ENCODE measurements at places on chromosomes 12 and 14.

- DNase-seq = no peak
Measured at GRCh38 chr14:51014625-51015024, 70.3 kb upstream of the PYGL start.

DNA sequence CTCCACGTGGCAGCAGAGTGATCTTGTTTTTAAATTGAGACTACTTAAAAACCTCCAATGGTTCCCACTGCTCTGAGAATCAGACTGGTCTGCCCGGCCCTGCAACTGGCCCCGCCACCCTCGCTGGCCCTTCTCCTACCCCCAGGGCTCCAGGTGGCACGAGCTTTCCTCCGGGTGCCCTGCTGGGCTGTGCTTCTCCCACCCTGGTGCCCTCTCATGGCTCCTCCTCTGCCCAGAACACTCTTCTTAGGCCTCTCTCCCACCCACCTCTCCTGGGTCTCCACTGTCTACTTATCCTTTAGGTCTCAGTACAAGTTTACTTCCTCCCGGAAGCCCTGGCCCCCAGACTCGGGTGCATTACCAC is 26.5 kb downstream of the CCDC92 start:
- no peak for DNase-seq

DNA sequence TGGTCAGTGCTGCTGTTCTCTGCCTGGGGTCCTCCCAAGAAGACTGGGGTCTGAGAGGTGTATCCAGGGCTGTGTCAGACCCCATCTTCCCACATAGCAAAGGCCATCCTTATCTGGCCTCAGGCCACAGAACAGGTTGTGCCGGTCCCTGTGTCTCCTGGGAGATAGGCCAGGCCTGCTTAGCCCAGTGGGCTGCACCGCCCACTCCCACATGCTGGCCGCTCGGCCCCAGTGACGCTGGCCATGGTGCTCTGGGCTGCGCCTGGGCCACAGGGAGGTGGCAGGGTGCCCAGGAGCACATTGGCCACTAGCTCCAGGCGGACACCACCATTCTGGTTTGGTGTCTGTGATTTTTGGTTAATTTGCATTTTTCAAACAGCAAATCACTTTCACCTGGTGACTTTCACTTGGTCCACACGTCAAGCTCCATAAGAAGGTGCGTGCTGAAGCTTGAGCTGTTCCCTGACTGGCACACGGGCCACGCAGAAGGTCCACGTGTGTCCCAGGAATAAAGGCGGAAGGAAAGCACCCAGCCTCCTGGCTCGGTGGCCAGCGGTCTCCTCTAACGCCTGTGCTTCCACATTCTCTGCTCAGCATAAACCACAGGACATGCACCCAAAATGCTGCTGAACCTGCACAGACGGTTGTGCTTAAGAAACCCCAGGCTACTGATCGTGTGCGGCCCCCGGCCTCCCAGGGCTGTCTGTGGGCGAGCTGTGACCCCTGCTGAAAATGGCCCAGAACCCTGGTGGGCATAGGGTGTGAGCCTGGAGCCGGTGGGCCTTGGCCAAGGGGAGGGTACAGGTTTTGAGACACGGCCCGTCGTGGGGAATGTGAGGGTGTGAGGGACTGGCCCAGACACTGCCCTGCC is 4.6 kb downstream of the FBRSL1 start:
- DNase-seq = no peak

DNA sequence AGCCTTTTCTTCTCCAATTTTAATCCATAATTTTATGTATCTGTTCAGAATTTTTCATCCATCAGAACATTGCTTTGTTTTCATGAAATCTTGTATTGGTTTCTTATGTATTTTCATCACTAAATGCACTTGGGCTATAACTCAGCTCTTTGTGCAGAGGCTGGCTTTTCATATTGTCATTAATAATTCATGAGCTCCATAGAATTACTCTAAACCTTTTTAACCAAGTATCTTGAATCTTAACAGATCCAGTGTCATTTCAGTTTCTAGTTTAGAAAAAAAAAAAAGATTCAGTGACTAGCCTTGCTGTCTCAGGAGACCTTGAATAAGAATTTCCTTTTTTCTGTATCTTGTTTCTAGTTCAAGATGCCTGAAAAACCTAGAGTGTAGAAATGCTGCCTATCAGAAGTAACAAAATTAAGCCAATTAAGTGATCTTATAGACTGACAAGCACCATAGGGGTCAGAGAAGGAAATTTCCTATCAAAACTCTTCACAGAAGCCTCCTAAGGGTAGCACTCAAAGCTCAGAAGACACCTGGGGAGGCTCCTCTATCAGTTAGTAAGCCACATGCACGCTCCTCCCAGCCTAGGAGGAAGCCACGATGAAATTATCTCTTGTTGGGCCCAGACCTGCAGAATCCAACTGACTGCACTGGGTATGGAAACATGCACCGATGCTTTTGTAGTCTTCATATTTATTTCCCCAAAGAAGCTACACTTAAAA is 163.4 kb downstream of the KICS2 start:
- no peak for DNase-seq

GRCh38 chr14:53227154-53227718 is 74.1 kb upstream of the DDHD1 start:
- no peak for DNase-seq

DNA sequence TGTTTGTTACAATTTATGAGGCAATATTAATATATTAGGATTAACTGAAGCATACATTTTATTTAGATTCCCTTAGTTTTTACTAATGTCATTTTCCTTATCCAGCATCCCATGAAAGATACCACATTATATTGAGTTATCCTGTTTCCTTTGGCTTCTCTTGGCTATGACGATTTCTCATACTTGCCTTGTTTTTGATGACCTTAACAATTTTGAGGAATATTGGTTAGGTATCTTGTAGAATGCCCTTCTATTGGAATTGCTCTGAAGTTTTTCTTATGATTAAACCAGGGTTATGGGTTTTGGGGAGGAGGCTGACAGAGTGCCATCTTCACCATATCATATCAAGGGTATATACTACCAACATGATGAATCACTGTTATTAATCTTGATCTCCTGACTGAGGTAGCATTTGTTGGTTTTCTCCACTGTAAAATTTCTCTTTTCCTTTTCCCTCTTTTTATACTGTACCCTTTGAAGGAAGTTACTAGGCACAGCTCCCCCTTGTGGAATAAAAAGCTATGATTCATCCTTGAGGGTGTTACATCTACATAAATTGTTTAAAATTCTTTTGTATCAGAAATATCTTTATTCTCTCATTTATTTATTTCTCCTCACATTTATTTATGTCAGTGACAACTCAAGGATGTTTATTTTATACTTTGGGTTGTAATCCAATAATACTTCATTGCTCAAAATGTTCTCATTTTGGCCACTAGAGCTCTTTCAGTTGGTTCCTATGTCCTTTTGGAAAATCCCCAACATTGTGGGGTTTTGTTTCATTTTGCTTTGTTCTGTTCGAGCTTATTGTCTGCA is 239.0 kb downstream of the SLC16A7 start:
- DNase-seq = peak; percentile 2

DNA sequence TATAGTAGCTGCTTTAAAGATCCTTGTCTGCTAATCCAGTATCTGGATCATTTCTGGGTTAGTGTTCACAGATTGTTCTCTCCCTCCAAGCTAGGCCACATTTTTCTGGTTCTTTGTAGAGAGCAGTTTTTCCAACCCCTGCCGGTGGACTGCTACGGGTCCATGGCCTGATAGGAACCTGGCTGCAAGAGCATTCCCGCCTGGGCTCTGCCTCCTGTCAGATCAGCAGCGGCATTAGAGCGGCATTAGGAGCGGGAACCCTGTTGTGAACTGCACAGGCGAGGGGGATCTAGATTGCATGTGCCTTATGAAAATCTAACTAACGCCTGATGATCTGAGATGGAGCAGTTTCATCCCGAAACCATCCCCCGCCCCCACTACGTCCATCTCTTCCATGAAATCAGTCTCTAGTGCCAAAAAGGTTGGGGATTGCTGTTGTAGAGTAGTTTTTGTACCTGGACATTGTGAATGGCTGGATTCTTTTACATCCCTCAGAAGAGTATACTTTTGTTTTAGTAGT is 50.4 kb downstream of the MYRFL start:
- no peak for DNase-seq

DNA sequence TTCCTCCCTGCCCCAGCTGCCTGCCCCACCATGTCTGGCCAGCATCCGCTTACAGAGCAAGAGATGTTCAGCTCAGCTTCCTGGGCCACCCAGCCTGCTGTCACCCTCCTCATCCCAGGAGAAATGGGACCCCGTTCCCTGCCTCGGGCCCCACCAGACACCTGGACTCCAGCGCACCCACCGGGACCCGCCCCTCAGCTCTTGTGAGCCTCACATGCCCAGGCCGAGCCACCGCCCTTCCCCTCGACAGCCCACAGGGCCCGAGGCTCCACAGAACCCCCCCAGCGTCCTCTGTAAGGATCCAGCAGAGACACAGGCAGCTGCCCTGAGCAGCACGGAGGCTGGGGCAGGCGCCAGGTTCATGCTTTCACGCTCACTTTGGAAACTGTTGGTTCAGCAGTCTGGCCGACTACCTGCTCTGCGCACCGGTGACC is 18.4 kb upstream of the C14orf180 start:
- DNase-seq = no peak

DNA sequence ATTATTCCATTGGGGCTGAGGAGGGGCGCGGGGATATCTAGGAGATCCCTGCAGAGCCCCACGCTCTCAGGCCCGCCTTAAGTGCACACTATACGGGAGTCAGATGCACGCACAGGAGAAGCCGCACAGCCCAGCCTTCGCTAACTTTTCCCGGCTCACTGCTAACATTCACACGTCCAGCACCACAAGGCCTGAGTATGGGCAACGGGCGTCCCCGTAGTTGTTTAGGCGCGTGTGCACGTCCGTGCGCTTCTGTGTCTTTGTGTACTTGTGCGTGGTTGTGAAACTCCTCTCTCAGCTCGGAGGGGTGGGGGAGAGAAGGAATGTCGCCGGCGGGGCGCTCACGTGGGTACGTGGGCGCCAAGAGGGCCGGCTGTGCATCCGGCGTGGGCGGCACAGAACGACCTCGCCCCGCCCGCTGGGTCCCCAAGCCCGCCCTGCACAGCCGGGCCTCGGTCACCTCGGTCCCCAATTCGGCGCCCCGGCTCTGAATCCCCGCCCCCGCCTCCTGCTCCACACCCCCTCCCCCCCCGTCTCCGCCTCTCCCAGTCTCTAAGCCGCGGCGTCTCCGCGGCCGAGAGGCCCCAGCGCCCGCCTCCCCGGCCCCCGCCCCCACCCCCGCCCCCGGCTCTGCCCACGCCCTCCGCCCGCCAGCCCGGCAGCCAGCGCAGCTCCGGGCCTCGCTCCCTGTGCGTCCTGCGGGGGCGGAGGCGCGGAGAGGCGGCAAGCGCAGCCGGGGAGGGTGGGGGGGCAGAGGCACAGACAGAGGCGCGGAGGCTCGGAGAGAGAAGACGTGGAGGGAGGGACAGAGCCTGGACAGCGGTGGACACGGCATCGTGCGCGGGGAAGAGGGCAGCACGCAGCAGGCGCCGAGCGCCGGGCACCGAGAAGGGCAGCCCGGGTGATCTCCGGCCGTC is at the start of gene NAB2:
Gene NAB2, plus strand, starts transcription at position 761 of the 917 bp plus-strand sequence. CDS start 158 bp downstream, outside the sequence.
- peak; percentile 96 for DNase-seq

- DNase-seq = peak; percentile 60
Measured at GRCh38 chr12:92717202-92717601, 14.4 kb downstream of the PLEKHG7 start.

DNA sequence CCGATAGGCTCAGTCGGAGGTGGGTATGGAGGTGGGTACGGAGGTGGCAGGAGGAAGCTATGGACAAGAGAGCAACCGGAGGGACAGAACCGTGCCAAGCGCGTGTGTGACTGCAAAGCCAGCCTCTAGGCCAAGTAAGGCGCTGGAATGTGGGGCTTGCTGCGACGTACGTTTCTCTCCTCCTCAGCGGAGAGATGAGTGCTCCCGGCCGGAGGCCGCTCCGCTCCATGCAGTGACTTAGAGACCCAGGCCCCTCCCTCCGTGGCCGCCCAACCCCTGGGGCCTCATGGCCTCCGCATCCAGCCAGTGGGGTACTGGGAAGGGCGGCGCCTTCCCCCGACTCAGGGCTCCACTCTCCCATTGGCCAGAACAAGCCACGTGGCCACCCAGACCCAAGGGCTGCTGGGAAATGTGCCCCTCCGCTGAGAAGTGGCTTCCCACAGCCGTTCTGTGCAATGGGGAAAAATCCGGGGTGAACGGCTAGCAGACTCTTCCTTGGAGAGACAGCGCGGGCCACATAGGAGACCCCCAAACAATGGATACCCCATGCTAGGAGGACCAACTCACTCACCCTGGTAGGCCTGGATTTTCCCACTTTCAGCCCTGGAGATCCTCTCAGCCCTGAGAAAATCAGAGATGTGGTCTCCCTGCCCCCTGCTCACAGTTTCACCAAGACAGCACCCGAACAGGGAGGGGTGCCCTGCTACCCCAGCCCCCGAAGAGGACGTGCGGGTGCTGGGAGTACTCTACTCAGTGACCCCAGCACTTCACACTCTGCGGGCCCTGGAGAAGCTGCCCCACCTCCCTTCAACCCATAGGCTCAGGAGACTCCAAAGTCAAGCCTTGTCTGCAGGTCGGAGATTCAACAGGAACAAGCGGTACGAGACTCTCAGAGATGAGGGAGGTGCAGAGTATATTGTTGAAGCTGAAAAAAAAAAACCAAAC is 66.7 kb downstream of the RIMBP2 start:
- DNase-seq = no peak

GRCh38 chr12:78568321-78569020 is 296.1 kb upstream of the SYT1 start:
- no peak for DNase-seq

GRCh38 chr12:113413488-113413939 is 8.7 kb upstream of the SDSL start:
- peak; percentile 39 for DNase-seq

GRCh38 chr12:69676257-69677012 is 22.7 kb downstream of the BEST3 start:
- no peak for DNase-seq

- DNase-seq = no peak
Measured at GRCh38 chr12:83122623-83122934, 435.9 kb downstream of the TMTC2 start.

DNA sequence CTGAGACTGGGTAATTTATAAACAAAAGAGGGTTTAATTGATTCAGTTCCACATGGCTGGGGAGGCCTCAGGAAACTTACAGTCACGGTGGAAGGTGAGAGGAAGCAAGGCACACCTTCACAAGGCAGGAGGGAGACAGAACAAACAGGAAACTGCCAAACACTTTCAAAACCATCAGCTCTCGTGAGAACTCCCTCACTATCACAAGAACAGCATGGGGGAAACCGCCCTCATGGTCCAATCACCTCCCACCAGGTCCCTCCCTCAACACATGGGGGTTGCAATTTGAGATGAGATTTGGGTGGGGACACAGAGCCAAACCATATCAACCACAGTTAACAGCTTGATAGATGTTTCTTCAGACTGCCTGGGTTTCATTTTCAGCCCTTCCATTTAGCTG is 6.2 kb upstream of the GNPNAT1 start:
- DNase-seq = no peak

DNA sequence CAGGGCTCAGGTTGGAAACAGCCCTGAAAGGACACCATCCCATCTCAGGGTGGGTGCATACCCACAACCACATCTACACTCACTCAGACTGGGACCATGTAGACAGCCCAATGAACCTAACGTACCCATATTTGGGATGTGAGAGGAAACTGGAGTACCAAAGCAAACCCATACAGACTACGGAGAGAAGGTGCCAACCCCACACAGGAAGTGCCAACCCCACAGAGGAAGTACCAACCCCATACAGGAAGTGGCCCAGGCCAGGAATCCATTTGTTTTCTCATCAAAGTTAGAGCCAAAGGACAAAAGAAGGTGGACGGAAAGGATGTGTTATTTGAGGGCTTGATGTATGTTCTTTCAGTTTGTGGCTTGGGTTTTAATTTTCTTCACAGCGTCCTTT is 19.5 kb upstream of the SPIC start:
- DNase-seq = no peak

GRCh38 chr14:44463356-44464004 is 43.6 kb downstream of the FSCB start:
- no peak for DNase-seq

All from HL-60 (cell line).